ENCODE measurements at places on chromosomes 5 and 9.
A peak's percentile ranks its signal among the peaks of the same experiment; 100 is the strongest.

GRCh38 chr9:35650341-35651158, at the start of gene SIT1:
Gene SIT1, minus strand, starts transcription at chr9:35650931. Its CDS starts 78 bp downstream, at chr9:35650853.
- no peak for DNase-seq

DNA sequence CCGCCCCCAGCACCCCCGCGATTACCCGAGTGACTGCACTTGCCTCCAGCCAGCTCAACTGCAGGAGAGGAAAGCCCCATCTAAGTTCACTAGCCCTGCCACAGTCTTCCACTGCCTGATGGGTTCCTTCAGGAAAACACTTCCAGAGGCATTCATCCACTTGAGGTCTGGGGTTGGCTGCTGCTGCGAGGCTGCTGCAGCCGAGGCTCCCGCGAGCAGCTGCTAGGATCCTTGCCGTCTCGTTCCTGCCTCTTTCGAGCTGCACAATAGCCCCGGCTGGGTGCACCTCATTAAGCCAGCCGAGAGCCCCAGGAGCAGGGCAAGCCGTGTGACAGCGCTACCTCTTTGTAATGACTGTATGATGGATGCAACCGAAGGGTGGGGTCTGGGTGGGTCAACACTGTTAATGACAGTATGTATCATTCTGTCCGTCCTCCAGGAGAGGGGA, 24.2 kb upstream of the ELAVL2 start:
- no peak for DNase-seq

DNA sequence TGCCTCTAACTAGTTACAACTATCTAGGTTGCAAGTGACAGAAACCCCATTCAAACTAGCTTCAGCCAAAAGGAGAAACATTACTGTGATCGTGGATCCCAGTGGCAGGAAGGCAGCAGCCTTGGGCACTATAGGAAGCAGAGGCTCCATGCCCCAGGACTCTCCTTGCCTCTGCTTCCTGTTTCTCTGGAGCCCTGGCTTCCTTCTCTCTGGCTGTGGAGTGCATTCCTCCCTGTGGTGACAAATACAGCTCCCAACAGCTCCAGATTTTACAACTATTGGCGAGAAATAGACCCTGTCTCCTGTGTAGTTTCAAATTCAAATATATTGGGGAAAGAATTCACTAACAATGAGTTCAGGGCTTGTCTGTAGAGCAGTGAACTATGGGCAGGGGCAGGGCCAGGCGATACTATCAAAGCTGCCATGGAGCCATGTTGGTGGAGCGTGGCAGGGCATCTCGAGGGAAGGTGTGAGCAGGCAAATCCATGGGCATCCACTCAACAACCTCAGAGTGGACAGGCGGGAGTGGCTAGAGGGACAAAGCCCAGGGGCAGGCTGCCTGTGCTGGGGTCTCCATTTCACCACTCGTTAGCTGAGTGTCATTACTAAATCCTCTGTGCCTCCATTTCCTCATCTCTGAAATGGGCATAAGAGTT, 189.5 kb downstream of the ERCC6L2 start:
- no peak for DNase-seq

DNA sequence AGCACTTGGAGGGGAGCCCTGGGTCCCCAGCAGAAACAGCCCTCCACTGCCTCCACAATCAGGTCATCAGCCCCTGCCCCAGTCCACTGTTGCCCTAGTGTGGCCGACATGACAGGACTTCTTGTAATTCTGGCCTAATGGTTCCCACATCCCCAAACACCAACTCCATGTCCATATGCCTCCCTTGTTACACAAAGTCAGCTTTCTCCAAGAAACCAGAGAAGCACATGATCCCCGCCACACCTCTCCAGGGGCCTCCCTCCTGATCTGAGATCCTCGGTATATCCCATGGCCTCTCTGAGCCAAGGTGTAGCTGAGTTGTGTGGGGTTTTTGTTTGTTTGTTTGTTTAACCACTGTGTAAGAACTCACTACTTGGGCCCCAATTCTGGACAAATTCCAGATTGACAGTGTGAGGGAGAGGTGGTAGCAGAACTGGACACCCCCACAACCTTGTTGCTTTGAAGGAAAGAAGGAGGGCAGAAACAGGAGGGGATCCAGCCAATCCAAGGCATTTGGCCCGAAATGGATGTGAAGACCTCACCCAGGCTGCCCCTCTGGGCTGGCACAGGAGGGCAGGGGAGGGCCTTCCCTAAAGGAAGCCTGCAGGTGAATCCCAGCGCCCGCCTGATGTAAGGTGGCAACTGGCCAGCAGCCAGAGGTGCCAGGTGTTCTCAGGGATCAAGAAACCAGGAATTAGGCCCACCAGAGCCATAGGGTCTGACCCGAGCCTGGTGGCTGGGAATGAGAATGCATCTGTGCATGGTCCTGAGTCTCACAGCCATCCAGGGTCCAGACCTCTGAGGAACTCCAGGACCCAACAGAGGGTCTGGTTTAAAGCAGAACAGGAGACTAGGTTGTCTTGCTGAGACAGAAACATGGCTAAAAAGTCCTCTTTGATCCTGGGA, 13.4 kb downstream of the IRF1 start:
- DNase-seq = no peak

GRCh38 chr9:90642570-90643539, at the start of gene DIRAS2:
Gene DIRAS2, minus strand, starts transcription at chr9:90642824. Its CDS starts 28,997 bp downstream, at chr9:90613827.
- peak; percentile 1 for DNase-seq

DNA sequence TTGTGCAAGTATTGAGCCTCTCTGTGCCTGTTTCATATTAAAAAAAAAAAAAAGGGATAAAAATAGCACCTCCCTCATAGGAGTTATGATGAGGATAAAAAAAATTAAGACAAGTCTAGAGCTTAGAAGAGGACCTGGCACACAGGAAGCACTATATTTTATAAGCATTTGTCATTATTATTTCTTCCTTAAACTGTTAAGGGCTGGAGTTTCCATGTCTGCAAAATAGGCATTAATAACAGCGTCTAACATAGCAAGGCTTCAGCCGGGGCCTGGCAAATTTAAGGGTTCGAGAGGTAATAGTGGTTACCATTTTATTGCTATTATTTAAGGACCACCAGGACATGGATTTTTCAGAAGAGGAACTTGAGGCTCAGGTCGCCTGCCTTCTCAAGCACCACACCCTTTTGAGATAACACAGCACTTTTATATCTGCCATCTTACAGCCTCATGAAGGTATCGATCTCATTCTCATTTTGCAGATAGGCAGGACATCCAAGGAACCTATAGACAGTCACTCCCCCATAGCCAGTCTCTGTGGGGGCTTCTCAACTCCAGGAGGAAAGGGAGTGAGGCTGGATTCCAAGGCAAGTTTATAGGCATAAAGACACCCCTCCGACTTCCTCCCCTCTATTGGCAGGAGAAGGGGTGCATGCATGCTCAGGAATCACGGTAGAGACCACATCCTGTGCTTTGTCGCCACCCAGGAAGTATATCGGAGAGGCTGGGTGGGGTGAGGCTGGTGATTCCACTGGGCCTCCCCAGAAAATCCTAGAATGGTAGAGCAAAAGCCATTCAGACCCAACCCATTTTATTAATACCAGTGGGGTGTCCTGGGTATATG, 2.4 kb downstream of the ANXA6 start:
- DNase-seq = peak; percentile 51

- no peak for DNase-seq
Observed at GRCh38 chr5:172235827-172236736, 42.1 kb downstream of the EFCAB9 start.

All from activated T-cell treated with anti-CD3 and anti-CD28 coated beads for 24 hours (primary cell).